Effector CD4-positive, alpha-beta T cell (primary cell): ENCODE measurements at places on chromosomes 11 and 22.

DNA sequence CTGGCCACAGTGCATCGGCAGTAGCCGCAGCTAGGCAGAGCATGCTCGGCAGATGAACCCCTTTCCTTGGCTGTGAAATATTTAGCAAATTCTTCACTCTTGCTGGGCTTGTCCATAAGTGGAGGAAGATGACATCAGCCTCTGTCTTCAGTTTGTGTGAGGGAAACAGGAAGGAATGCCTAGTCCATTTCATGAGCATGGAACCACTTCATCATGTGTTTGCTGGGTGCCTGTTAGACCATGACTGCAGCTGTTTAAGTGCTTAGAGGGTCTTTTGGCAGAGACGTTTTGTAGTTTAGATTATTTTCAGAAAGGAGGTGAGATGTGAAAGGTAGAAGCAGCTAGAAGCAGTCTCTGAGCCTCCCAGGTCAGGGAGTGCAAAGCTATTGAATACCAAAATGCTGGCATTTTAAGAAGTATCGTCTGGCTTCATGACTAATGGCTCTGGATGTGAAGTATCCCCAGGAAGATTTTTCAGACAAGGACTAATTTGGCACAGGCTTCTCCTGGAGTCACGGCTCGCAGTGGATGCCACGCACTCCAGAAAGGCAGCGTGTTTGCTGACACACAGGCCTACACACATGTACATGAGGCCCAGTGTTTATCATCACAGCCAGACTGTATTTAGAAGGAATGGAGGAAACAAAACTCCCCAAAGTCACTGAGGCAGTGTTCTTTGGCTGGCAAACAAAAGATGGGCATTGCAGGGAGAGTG, 43.1 kb upstream of the GRAMD1B start:
- DNase-seq = no peak

- DNase-seq = no peak
Observed at GRCh38 chr22:27641049-27641795, 160.3 kb downstream of the MN1 start.

- DNase-seq = no peak
Observed at GRCh38 chr22:39259666-39260065, 14.9 kb upstream of the PDGFB start.

- DNase-seq = no peak
Observed at GRCh38 chr11:95338430-95338991, 107.5 kb upstream of the SESN3 start.

- DNase-seq = peak; percentile 77
Observed at GRCh38 chr22:46791201-46791731, 28.8 kb downstream of the TBC1D22A start.

GRCh38 chr22:43923191-43923590, 414 bp upstream of the PNPLA3 start:
- no peak for DNase-seq
